Endothelial cell of umbilical vein (primary cell): ENCODE measurements at places on chromosomes 2 and 18. TPM values are rescaled to one million over a fixed set of nuclear protein-coding genes. Genes with fewer than 3 reads are reported as not detected.
A peak's percentile ranks its signal among the peaks of the same experiment; 100 is the strongest.

- H3K4me3 ChIP-seq = no peak overlapping the region
- no peak for DNase-seq
- no peaks in the 10 kb centered on the region for H3K4me1 ChIP-seq
- no peaks in the 10 kb centered on the region for H3K36me3 ChIP-seq
- no peak overlapping the region for H3K27ac ChIP-seq
Observed at GRCh38 chr2:14148216-14148615, 484.3 kb upstream of the LRATD1 start.

DNA sequence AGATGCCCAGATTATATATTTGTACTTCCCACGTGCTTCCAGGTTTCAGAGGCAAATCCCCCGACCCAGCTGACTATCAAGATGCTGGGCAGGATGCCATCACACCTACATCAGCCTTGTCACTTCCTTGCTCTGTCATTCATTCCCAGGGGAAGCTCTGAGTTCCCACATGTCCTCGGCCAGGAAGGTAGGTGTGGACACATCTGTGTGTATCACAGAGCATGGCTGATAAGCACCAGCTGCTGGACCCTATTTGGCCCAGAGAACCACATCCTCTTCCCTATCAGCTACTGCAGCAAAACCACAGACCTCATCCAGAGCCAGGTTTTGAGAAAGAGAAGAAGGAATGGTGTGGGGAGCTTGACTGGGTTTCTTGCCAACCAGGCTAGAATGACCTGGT, 31.9 kb upstream of the ITGA6 start:
- H3K4me1 ChIP-seq = no peaks in the 10 kb centered on the region
- no peaks in the 10 kb centered on the region for H3K36me3 ChIP-seq
- no peak overlapping the region for H3K27ac ChIP-seq
- no peaks in the 10 kb centered on the region for H3K27me3 ChIP-seq
- DNase-seq = no peak

- no peak for DNase-seq
- H3K4me1 ChIP-seq = no peaks in the 10 kb centered on the region
- H3K4me3 ChIP-seq = no peak overlapping the region
- H3K27ac ChIP-seq = no peak overlapping the region
- no peaks in the 10 kb centered on the region for H3K36me3 ChIP-seq
- peaks cover 5% of the 10 kb centered on the region for H3K27me3 ChIP-seq
Observed at GRCh38 chr2:170206246-170206645, 28.3 kb downstream of the MYO3B start.

DNA sequence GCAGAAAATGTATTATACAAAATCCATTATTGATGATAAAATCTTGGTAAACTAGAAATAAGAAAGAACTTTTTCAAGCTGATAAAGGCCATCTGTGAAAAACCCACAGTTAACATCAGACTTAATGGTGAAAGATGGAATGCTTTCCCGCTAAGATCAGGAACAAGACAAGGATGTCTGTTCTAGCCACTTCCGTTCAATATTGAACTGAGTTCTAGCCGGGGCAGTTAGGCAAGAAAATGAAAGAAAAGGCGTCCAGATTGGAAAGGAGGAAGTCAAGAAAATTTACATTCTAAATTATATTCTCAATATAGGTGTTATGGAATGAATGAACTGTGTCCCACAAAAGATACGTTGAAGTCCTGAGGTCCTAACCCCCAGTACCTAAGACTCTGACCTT, 39.1 kb upstream of the DTNB start:
- H3K27me3 ChIP-seq = peaks cover 3% of the 10 kb centered on the region
- H3K36me3 ChIP-seq = no peaks in the 10 kb centered on the region
- DNase-seq = no peak
- no peaks in the 10 kb centered on the region for H3K4me1 ChIP-seq
- no peak overlapping the region for H3K4me3 ChIP-seq
- no peak overlapping the region for H3K27ac ChIP-seq

DNA sequence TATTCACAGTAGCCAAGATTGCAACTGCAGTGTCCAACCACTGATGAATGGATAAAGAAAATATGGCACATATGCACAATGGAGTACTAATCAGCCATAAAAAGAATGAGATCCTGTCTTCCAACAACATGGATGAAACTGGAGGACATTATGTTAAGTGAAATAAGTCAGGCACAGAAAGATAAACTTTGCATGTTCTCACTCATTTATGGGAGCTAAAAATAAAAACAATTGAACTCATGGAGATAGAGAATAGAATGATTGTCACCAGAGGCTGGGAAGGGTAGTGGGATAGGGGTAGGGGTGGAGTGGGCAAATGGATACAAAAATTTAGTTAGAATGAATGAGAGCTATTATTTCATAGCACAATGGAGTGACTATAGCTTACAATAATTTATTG, 305.5 kb upstream of the ETAA1 start:
- no peaks in the 10 kb centered on the region for H3K36me3 ChIP-seq
- H3K4me3 ChIP-seq = no peak overlapping the region
- no peak overlapping the region for H3K27ac ChIP-seq
- H3K4me1 ChIP-seq = no peaks in the 10 kb centered on the region
- DNase-seq = no peak

DNA sequence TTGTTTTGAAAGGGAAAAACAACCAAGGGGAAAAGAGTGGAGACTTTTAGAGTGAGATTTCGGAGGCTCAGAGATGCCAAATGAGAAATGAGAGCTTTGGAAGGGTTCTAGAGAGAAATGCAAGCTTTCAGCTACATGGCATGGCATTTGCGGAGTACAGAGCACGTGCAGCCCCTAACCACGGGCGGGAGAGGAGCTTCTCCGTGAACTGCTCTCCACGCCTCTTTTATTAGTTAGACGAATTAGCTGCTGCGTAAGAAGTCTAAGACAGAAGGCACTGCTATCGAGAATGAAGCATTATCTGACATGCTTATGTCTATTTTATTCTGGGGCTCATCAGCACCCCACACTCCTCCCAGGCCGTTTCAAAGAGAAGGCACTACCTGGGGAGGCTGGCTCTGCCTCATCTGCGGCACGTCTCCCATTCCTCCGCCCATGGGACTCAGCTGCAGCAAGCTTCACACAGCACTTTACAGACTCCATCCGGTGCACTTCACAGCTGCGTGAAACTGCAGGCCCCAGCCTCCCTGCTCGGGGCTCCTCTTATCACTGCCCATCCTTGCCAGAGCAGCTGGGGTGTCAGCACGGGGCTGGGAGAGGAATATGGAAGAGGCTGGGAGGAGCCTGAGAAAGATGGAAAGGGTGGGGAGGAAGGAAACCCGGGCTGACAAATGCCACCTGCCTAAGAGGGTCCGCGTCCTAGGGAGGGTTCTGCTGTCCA, 207.3 kb upstream of the APCDD1 start:
- no peak for DNase-seq
- H3K27me3 ChIP-seq = peaks cover 2% of the 10 kb centered on the region
- no peak overlapping the region for H3K4me3 ChIP-seq
- no peaks in the 10 kb centered on the region for H3K4me1 ChIP-seq
- H3K27ac ChIP-seq = no peak overlapping the region

- no peaks in the 10 kb centered on the region for H3K36me3 ChIP-seq
- H3K4me3 ChIP-seq = no peak overlapping the region
- H3K27me3 ChIP-seq = no peaks in the 10 kb centered on the region
- DNase-seq = no peak
- H3K27ac ChIP-seq = no peak overlapping the region
Observed at GRCh38 chr18:63317556-63317946, 2.0 kb downstream of the BCL2 start.

GRCh38 chr2:217695033-217695520, 307.7 kb downstream of the TNS1 start:
- H3K27me3 ChIP-seq = no peaks in the 10 kb centered on the region
- H3K36me3 ChIP-seq = no peaks in the 10 kb centered on the region
- no peak overlapping the region for H3K4me3 ChIP-seq
- H3K4me1 ChIP-seq = no peaks in the 10 kb centered on the region
- H3K27ac ChIP-seq = no peak overlapping the region

DNA sequence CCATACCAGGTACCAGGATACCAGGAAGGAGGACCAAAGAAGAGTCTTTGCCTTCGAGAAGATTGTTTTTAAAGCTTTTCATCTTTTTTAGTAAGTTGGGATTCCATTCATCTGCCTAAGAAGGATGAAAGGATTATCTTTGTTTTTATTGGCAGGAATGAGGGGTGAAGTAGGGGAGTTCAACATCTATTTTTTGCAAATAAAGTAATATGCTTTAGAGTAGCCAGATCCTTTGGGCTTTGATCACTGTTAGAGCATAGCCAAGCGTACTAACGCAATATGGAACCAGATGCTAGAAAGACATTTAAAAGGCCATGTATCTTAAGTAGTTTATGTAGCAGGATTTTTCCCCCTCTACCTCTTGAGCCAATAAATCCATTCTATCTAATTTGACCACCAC, 133.0 kb downstream of the PRPF40A start:
- H3K4me1 ChIP-seq = peaks cover 33% of the 10 kb centered on the region
- no peaks in the 10 kb centered on the region for H3K36me3 ChIP-seq
- H3K27me3 ChIP-seq = no peaks in the 10 kb centered on the region
- DNase-seq = peak; percentile 6
- H3K4me3 ChIP-seq = no peak overlapping the region

GRCh38 chr2:9836517-9836916, 6.8 kb upstream of the TAF1B start:
- H3K27ac ChIP-seq = no peak overlapping the region
- H3K36me3 ChIP-seq = no peaks in the 10 kb centered on the region
- peaks cover 4% of the 10 kb centered on the region for H3K27me3 ChIP-seq

DNA sequence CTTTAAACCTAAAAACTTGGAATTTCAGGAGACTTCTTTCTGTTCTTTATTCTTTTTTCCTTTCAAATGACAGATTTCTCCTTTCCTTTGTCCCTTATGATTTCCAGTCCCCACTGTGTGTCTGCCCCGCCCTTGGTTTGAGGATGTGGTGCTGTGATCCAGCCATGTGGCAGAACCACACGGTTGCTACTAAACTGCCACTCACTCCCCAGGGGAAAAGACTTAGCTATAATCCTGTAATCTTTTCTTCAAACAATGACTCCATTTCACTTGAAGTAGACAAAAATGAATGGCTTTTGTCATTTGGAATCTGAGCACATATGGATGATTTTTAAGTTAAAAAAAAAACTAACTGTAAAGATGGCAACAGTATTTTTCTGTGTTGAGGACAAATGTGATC, 76.2 kb upstream of the STAM2 start:
- H3K27me3 ChIP-seq = peaks cover 46% of the 10 kb centered on the region
- no peaks in the 10 kb centered on the region for H3K36me3 ChIP-seq
- no peak overlapping the region for H3K27ac ChIP-seq
- DNase-seq = no peak

DNA sequence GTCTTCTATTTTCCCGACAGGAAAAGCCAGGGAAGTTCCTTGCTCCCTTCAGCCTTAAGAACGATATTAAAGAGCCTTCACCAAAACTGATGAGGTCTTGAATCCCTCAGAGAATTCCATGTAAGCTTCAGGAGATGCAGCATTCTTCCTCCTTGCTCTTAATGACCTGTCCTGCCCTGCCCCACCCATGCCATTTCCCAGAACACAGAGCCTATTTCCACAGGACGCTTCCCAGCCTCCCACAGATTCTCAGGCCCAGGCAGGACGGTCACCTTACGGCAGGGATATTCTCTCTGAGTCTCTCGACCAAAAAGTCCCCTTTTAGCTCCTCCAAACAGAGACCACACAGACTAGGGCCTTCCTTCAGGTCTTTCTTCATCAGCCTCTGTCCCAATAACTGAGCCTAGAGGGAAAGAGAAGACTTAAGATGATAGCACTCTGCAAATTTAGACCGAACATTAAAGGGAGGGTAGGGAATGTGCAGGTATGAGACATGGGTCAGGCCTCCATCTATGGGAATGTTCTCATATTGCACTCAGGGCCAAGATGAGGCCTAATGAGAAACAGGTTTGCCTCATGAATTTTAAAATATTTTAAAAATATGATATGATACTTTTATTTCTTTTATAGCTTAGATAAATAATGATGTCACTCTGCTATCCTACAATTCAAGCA, 62.1 kb downstream of the COBLL1 start:
- no peak for DNase-seq
- H3K4me3 ChIP-seq = no peak overlapping the region
- H3K4me1 ChIP-seq = peaks cover 22% of the 10 kb centered on the region

DNA sequence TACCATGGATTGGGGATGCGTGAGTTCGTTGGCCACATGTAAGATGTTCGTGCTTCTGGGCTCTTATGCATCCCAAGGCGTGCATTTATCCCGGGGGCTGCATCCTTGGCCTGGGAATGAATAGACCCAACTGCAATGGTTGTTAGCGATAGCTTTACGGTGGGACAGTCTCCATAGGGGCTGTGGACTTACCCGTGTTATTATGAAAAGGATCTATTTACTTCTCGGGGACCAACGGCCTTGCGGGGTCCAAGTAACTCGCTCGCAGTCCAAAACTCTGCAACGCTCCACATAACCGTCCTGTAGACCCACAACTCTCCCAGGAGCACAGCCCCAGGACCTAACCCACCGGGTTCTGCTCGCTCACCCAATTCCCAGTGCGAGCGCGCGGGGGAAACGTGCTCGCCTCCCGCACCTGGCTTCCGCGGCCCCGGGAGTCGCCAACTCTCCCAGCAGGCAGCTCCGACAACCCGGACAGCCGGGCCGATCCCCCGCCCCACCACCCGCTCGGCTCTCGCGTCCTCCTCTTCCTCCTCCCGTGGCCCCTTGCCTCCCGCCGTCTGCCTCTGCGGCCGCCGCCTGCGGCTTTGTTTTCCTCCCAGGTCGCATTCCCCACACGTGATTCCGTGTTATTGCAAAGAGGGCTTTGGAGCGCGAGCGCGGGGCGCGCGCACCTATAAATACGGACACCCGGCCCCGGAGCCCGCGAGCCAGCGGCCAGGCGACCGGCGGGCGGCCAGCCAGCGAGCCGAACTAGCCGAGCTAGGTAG, at the start of gene CABLES1:
TSS of gene CABLES1 (plus strand) at position 706 of the 770 bp plus-strand sequence. CDS start 278 bp downstream, outside the sequence.
- H3K27me3 ChIP-seq = no peaks in the 10 kb centered on the region
- peak within 1 kb of the TSS; percentile 65 for H3K27ac ChIP-seq
- peak within 1 kb of the TSS; percentile 88 for H3K4me3 ChIP-seq
- peaks cover 24% of the 10 kb centered on the region for H3K4me1 ChIP-seq

DNA sequence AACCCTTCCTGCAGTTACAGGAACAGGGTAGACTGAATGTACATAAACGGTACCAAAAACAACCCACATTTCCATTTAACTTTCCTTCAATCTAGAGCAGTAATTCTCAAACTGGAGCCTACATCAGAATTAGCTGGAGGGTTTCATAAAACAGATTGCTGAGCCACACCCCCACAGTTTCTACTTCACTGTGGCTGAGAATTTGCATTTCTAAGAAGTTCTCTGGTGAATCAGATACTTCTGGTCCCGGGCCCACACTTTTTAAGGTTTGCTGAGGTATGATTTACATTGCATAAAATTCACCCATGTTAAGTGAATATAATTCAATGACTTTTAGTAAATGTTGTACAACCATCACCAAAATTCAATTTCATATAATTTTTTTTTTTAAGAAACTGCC, 113.7 kb downstream of the SRBD1 start:
- peaks cover 4% of the 10 kb centered on the region for H3K4me1 ChIP-seq
- no peaks in the 10 kb centered on the region for H3K27me3 ChIP-seq
- H3K4me3 ChIP-seq = no peak overlapping the region
- DNase-seq = no peak

- DNase-seq = no peak
- H3K4me1 ChIP-seq = no peaks in the 10 kb centered on the region
- no peak overlapping the region for H3K27ac ChIP-seq
- H3K4me3 ChIP-seq = no peak overlapping the region
- H3K36me3 ChIP-seq = no peaks in the 10 kb centered on the region
- H3K27me3 ChIP-seq = no peaks in the 10 kb centered on the region
Observed at GRCh38 chr18:21593540-21594257, 6.8 kb downstream of the ESCO1 start.

GRCh38 chr18:26768385-26768784, 97.1 kb downstream of the AQP4 start:
- H3K27ac ChIP-seq = no peak overlapping the region
- no peak overlapping the region for H3K4me3 ChIP-seq
- H3K4me1 ChIP-seq = no peaks in the 10 kb centered on the region
- no peak for DNase-seq

The OR6B2 gene
- total RNA-seq = not detected in 2 replicates

The CPO gene
- total RNA-seq = not detected in 2 replicates

The SLC35G4 gene
- not detected in 2 replicates for total RNA-seq

The DUSP2 gene
- total RNA-seq = 0.33 and 0.58 TPM in 2 replicates

The POLR1A gene
- total RNA-seq = 40.7 and 46.0 TPM in 2 replicates
